ENCODE measurements at places on chromosomes 3 and 15. TPM values are rescaled to one million over a fixed set of nuclear protein-coding genes. Genes with fewer than 3 reads are reported as not detected.

DNA sequence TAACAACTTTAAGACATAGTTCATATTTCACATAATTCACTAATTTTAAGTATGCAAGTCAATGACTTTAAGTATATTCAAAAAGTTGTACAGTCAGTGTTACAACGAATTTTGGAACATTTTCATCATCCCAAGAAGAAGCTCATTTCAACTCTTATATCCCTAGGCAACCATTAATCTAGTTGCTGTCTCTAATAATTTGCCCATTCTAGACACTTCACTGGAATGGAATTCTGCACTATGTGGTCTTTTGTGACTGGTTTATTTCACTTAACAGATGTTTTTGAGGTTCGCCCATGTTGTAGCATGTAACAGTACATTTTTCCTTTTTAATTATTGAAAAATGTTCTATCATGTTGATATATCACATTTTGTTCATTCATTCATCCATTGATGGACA, 104.2 kb upstream of the SPRED1 start:
- H3K27me3 ChIP-seq: no peaks in the 10 kb centered on the region
- DNase-seq: no peak
- H3K4me3 ChIP-seq: no peak overlapping the region
- H3K36me3 ChIP-seq: peaks cover 6% of the 10 kb centered on the region

DNA sequence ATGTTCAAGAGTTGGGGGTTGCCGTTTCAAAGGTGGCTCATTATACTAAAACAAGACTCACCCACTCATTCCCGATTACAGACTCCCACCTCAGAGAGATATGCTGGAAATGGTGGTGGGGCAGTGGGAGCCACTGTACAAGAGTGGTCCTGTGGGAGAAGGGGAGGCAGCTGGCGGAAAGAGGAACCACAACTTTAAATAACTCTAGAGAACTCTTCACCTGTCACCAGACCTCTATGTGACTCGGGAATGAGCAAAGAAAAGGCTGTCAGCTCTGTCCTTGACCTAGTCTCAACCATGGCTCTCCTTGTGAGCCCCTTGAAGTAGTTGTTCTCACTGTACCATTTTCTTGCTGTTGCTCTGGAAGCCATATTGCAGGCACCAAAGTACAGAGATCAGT, 293.8 kb downstream of the CHST2 start:
- H3K27ac ChIP-seq: no peak overlapping the region
- peaks cover 12% of the 10 kb centered on the region for H3K27me3 ChIP-seq
- no peak for DNase-seq
- no peaks in the 10 kb centered on the region for H3K36me3 ChIP-seq

- peak overlapping the region; percentile 96 for H3K27ac ChIP-seq
- H3K27me3 ChIP-seq: no peaks in the 10 kb centered on the region
- no peak for DNase-seq
- H3K4me1 ChIP-seq: peaks cover 88% of the 10 kb centered on the region
- H3K4me3 ChIP-seq: peak overlapping the region; percentile 30
These were observed 18.4 kb downstream of the MEIS2 start for GRCh38 chr15:37081983-37082382.

CHRM5 gene
- total RNA-seq: not detected

- H3K4me3 ChIP-seq: no peak overlapping the region
- peaks cover 2% of the 10 kb centered on the region for H3K36me3 ChIP-seq
- no peak overlapping the region for H3K27ac ChIP-seq
- no peaks in the 10 kb centered on the region for H3K27me3 ChIP-seq
- H3K4me1 ChIP-seq: peaks cover 4% of the 10 kb centered on the region
- DNase-seq: no peak
These were observed 12.1 kb downstream of the ATP13A3 start for GRCh38 chr3:194474675-194475074.

GOLGA6L10 gene
- 11.0 TPM for total RNA-seq

DNA sequence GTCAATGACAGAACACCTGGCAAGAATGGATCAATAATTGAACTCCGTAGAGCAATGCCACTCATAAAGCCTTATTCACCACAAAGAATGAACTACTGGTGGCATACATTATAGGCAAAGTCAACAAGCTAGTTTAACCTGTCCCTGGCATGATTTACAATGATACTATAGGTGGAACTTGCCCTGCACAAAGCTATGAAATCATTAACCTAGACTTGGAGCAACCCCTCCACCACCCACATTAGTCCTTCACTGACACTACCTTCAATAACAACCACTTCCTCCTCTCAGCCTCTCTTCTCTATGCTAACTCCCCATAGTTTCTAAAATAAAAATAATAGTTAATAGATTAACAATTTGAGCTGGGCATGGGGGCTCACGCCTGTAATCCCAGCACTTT, 54.4 kb downstream of the ACAP2 start:
- DNase-seq: no peak
- peaks cover 23% of the 10 kb centered on the region for H3K4me1 ChIP-seq
- H3K27ac ChIP-seq: no peak overlapping the region
- no peak overlapping the region for H3K4me3 ChIP-seq
- no peaks in the 10 kb centered on the region for H3K27me3 ChIP-seq

GOLGA6A gene
- total RNA-seq: 0.20 TPM

DNA sequence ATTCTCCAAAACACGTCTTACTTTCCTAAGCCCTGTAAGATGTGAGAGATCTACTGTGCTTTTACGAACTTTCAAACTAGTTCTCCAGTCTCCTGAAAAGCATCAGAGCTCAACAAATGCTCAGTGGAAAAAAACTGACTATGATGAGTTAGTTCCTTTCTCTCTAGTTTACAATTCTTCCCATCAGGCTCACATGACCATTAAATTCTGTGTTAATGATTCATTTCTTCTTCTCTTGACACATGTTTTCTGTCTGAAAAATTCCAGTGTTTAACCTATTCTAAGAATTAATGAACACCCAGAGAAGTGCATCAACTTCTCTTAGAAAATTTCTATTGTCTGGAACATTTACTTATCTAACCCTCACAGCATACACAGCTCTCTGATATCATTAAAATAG, 844.3 kb downstream of the SI start:
- H3K27me3 ChIP-seq: no peaks in the 10 kb centered on the region
- no peak overlapping the region for H3K27ac ChIP-seq
- no peak for DNase-seq

TRAT1 gene
- total RNA-seq: not detected

HYPK gene
- 15.6 TPM for total RNA-seq

- H3K4me1 ChIP-seq: no peaks in the 10 kb centered on the region
- no peak overlapping the region for H3K27ac ChIP-seq
- no peaks in the 10 kb centered on the region for H3K27me3 ChIP-seq
These were observed 523.6 kb downstream of the OCA2 start for GRCh38 chr15:27575521-27575920.

DNA sequence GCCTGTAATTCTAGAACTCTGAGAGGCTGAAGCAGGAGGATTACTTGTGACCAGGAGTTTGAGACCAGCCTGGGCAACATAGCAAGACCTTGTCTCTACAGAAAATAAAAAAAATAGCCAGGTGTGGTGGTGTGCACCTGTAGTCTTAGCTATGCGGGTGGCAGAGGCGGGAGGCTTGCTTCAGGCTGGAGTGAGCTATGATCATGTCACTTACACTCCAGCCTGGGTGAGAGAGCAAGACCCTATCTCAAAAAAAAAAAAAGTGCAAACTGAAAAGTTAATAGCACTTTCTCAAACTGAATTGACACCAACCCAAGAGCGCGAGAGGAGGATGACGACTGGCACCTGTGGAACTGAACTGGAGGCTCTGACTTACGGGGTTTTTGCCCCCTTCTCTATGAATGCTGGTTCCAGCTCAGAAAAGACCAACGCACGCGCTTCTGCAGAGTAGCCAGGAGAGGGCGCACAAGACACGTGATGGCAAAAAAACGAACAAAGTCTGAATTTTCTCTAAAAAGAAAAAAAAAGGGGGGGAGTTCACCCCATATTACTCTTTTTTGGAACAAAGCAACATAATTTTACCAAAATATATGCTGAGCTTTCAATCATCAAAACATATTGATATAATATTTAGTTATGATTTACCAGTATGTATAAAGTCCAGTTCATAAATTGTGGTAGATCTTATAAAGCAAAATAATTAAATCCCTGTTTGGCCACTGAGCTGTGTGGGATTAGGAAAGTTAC, 23.7 kb downstream of the CFAP92 start:
- peaks cover 3% of the 10 kb centered on the region for H3K27me3 ChIP-seq
- no peaks in the 10 kb centered on the region for H3K36me3 ChIP-seq
- no peak overlapping the region for H3K4me3 ChIP-seq
- no peak overlapping the region for H3K27ac ChIP-seq
- H3K4me1 ChIP-seq: peaks cover 10% of the 10 kb centered on the region

DNA sequence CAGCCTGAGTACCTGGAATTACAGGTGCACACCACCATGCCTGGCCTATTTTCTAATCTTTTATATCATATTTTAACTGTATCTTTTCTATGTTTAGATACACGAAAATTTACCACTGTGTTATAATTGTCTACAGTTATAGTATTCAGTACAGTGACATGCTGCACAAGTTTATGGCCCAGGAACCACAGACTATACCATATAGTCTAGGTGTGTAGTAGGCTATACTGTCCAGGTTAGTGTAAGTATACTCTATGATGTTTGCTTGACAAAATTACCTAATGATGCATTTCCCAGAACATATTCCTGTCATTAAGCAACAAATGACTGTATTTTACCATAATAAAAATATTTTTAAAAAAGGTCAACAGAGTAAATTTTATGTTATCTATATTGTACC, 5.5 kb downstream of the LRRFIP2 start:
- H3K27ac ChIP-seq: no peak overlapping the region
- no peak overlapping the region for H3K4me3 ChIP-seq
- DNase-seq: no peak
- H3K27me3 ChIP-seq: no peaks in the 10 kb centered on the region
- H3K36me3 ChIP-seq: no peaks in the 10 kb centered on the region
- peaks cover 24% of the 10 kb centered on the region for H3K4me1 ChIP-seq

CCR4 gene
- total RNA-seq: 0.07 TPM

BSN gene
- 0.67 TPM for total RNA-seq

GRCh38 chr3:188390343-188390718, 236.4 kb downstream of the LPP start:
- H3K4me1 ChIP-seq: peaks cover 30% of the 10 kb centered on the region
- no peak overlapping the region for H3K4me3 ChIP-seq
- DNase-seq: no peak
- peak overlapping the region; percentile 8 for H3K27ac ChIP-seq

OR5AC2 gene
- not detected for total RNA-seq

DNA sequence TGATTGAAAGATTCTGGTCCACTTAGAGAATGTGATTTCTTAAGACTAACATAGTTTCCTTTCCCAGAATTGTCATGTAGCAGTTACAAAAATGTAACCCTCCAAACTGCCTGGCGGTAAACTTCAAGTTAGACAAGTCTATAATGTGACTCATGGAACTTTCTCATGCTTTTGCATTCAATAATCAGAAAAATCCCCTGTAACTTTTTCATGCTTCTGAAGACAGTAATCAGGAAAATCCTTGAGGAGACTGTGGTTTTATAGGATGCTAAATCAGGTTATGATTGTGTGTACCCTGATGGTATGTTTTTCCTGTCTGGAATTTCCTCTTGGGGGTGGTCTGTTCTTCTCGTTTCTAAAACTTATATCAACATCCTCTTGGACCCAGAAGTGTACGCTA, 74.0 kb upstream of the RARB start:
- H3K27me3 ChIP-seq: no peaks in the 10 kb centered on the region
- peaks cover 19% of the 10 kb centered on the region for H3K36me3 ChIP-seq
- no peak overlapping the region for H3K4me3 ChIP-seq

SLC15A2 gene
- total RNA-seq: 5.4 TPM

DISP2 gene
- total RNA-seq: 0.76 TPM

STRIT1 gene
- not detected for total RNA-seq

DNA sequence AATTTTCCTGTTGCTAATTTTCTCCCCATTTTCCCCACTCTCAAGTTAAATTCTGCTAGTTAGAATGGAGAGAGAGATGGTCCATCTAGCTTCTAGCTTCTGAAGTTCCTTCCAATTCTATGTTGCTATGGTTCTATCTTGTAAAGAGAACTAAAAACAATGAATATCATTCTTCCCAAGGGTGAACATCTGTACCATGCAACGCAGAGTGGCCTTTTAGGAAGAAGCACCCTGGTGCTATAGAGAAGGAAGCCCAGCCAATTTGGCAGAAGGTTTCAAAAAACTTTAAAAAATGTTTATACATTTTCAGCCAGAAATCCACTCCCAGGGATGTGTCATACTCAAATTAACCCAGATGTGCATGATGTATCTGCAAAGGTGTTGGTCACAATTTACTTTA, 149.1 kb downstream of the SEMA6D start:
- no peak overlapping the region for H3K4me3 ChIP-seq
- no peak for DNase-seq
- no peak overlapping the region for H3K27ac ChIP-seq
- peaks cover 3% of the 10 kb centered on the region for H3K27me3 ChIP-seq
- H3K4me1 ChIP-seq: no peaks in the 10 kb centered on the region

DNA sequence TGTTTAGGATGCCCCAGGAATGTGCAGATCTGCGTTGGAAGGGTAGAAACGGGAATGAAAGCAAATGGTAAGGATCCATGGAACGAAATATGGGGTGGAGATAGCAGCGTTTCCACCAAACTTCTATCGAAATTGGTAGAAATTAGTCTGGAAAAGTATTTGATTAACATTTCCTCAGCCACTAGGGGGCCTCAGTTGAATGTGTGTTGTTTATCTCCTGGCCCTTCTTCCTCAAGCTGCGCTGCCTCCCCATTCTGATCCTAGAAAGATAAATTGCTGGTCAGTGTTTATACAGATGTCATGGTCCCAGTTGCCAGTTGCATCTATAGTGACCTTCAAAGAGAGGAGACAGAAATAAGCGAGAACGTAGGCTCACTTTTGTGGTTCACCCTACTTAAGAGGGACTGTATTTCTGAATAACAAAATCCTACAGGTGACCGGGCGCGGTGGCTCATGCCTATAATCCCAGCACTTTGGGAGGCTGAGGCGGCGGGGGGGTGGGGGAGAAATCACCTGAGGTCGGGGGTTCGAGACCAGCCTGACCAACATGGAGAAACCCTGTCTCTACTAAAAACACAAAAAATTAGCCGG, 457.1 kb downstream of the SQOR start:
- H3K27ac ChIP-seq: no peak overlapping the region
- DNase-seq: no peak
- peaks cover 4% of the 10 kb centered on the region for H3K27me3 ChIP-seq

DNA sequence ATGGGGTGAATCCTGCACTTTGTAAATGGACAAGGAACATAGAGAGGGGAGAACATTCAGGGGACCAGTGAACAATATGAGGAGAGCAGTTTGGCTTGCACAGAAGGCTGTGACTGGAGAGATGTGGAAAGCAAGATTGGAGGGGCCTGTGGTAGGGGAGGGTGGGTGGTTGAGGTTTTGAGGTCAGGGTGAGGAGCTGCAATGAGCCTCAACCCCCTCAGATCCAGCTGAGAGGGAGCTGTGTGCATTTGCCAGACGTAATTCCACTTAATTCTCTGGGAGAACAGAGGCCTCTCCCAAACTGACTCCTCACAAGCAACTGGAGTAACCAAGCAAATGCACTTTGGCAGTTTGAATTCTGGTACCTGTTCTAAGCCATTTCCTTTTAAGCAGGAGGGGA, 253.1 kb upstream of the TRIM42 start:
- H3K4me3 ChIP-seq: no peak overlapping the region
- H3K27ac ChIP-seq: no peak overlapping the region
- DNase-seq: no peak

DNA sequence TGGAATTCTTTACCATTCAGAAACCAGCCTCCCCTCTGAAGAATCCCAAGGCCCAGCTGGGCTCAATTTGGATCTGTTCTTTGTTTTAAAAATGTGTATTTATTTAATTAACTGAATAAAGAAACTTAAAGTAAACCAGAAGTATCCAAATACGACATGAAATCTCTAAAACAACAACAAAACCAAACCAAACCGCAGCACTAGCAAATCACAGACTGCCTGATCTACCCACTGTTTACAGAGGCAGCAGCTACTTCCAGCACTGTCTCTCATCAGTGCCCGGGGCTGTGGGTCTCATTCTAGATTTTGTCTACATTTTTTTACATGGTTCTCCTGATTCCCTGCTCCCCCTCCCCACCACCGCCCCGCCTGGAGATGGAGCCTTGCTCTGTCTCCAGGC, 2.3 kb downstream of the FLNB start:
- no peaks in the 10 kb centered on the region for H3K27me3 ChIP-seq
- H3K36me3 ChIP-seq: no peaks in the 10 kb centered on the region
